Natural killer cell (primary cell): ENCODE measurements at places on chromosomes 7 and 10.

GRCh38 chr10:2529945-2530344 is 537.4 kb upstream of the PFKP start:
- DNase-seq, result no peak

DNA sequence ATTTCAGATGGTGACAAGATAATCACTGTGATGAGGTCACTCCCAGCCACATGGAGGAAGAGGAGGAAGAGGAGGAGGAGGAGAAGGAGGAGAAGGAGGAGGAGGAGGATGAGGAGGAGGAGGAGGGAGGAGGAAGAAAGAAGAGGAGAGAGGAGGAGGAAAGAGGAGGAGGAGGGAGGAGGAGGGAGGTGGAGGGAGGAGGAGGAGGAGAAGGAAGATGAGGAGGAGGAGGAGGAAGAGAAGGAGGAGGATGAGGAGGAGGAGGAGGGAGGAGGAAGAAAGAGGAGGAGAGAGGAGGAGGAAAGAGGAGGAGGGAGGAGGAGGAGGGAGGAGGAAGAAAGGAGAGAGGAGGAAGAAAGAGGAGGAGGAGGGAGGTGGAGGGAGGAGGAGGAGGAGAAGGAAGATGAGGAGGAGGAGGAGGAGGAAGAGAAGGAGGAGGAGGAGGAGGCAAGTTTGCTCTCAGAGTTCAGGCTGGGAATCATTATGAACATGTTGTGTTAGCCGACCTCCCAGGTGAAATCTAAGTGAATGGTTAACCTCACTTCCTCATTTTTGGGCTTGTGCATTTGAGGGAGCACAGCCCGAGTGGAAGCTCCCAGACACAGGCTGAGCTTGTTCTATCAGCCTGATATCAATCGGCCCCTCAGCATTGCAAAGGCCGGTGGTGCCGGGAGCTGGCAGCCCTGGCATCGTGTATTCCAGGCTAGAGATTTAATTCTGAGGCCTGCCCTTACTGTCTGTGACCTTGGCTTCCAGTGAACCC is 236.2 kb upstream of the PITRM1 start:
- DNase-seq, result no peak

GRCh38 chr7:51187941-51188340 is 128.7 kb downstream of the COBL start:
- DNase-seq, result no peak

- DNase-seq, result no peak
These were observed 272.3 kb downstream of the SEMA3D start for GRCh38 chr7:84914598-84914997.

DNA sequence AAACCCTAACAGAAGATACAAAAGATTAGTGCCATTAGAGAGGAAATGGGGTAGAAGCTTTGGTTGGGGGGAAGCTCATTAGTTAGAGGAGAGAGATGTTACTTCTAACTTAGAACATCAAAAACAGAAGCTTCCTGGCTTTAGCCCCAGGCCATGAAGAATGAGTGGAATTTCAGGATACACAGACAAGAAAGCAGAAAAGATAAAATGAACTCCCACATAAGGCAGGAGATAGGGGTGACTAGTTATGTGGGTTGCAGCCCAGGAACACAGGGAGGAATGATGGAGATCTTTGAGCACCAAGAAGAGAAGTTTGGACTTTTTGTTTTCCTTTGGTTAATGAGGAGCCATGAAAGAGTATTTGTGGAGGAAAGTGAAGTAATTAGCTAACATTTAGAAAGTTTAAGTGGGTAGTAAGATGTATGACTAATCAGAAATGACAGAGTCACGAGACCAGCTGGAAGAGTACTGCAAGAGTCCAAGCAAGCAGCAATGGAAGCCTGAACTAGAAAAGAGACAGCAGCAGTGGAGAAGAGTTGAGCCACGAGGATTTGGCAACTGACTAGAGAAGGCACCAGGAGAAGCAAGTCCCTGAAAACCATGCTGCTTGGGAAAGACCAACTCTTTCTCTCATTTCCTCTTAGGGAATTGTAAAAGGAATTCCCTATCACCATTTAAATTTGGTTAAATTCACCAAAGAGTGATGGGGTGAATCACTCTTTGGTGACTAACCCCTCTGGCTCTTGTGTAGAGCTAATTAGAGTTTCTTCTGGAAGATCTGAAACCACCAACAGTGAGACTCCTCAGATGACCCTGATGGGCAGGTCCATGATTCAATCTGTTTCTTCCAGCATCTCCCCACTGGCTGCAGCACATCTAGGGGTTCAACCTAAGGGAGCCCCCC is 131.9 kb downstream of the KCNMA1 start:
- no peak for DNase-seq

DNA sequence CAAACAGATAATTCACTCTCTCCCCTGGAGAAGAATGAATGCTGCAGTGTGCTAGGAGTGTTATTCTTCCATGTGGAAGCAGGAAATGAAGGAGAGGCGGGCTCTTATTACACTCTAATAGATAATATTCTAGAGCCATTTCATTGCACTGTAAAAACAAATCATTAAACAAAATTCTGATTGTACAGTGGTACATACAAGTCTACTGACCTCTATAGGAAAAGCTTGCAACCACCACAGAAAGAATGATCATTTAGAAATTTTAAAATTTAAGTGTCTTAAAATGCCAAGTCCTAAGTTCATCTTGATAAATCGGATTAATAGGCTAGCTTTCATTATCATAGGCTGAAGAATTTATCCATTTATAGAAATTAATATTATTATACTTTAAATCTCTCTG is 960.3 kb upstream of the LRRN3 start:
- DNase-seq, result no peak

DNA sequence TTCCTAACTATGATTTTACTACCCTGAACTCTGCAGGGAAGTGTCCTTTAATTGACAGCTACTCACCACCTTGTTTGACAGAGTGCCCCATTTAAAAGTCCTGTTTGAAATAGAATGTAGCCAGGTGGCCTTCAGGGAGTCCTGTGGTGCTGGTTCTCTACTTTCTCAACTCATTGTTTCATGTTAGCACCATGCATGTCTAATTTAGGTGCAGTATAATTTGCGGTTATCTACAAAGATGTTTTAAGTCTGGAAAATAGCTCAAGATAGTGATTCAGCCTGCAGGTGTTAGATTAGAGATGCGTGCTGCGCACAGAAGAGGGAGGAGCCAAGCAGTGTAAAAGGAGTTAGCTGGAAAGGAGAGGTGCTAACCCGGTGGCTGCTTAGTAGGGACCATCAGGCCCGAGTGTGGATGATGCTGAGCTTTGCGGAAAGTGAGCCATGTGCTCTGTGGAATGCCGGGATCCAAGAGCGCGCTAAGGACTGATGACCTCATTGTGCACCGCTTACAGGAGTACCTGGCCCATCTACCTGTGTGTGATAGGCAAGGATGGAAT is 1.2 kb downstream of the CCM2 start:
- no peak for DNase-seq

- no peak for DNase-seq
These were observed 9.4 kb upstream of the FAM170B start for GRCh38 chr10:49143249-49143648.

DNA sequence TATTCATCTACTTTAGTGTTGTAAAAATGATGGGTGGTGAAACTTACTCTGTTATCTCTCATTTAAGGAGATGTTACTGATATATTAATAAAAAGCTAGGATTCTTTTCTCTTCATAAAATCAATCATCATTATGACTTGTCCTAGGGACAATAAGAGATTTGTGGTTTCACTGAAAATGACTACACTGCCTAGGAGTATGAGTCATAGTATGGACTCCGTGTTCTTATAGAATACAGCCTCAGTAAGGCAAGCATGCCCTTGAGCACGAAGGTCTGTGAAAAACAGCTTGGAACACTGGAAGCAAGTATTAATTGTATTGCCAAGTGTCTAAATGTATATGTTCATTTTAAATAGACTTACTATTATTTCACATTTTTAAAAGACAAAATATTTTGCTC is 749.2 kb upstream of the PCDH15 start:
- DNase-seq, result no peak

GRCh38 chr7:158651968-158652565 is 52.5 kb downstream of the NCAPG2 start:
- no peak for DNase-seq

DNA sequence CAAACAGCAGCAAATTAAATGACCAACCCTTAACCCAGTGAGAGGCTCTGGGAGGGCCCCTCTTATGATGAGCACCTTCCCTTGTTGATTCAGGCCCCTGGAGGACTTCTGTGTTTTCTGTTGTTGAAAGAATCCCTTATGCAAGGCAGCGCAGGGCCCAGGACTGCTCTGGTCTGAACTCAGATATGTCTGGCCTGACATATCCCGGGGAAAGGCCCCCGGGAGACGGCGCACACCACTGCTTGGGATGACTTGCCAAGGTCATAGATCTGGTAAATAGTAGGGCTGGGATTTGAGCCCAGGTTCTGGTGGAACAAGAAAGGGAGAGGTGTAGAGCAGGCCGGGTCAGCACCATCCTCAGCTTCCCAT is 124.0 kb downstream of the AOAH start:
- no peak for DNase-seq

DNA sequence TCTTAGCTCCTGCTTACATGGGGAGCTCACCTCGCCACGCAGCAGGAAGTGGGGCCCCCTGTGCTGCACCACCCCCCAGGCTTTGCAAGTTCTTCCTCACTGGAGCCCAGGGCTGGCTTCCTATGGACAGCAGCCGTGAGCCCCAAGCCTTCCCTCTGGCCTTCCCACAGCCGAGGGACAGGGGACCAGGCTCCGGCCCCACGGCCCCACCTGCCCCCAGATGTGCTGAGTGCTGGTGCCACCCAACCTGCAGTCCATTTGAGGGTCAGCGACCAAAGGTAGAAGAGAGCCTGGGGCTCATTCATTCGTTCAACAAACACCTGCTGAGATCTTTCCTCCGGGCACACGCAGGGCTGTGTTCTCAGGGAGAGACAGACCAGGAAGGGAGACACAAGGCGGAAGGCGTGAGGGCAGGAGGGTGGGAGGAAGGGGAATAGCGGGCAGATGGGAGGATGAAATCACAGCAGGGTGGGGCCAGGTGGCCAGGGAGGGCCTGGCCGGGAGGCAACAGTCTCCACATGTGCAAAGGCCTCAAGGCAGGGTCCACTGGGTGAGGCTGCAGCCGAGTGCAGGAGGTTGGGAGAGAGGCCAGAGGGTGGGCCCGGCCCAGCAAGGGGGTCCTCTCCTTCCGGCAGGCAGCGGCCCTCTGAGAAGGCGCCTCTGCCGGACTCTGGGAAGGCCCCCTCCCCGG is 100.1 kb downstream of the FOXL3 start:
- DNase-seq, result no peak

- DNase-seq, result peak; percentile 40
These were observed 56.3 kb downstream of the CACUL1 start for GRCh38 chr10:118698421-118698820.

DNA sequence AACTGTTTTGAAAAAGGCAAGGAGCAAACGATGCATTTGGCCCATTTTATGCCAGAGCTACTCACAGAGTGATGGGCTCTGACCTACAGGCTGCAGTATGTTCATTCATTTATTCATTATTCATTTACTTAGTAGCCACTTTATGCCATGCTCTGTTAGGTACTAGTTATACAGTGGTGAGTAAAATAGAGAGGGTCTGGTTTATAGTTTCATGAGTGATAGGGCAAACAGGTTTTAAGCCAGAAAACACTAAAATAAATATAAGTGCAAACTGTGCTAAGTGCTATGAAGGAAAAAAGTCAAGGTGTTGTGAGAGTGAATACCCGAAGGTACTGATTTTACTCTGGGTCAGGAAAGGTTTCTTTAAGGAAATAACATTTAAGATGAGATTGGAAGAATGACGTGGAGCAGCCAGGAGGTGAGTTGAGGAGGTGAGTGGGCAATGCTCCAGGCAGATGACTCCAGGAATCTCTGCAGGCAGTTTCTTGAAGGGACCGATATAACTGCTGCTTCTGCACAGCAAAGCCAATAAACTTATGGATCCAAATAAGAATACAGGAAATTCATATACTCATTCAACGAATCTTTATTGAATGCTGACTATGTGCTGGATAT is 56.9 kb upstream of the FAM133B start:
- DNase-seq, result no peak

- peak; percentile 44 for DNase-seq
These were observed 104.6 kb upstream of the TNRC18 start for GRCh38 chr7:5528071-5528814.

- DNase-seq, result no peak
These were observed 47.3 kb downstream of the CREB3L2 start for GRCh38 chr7:137954614-137955013.

GRCh38 chr7:32958046-32959025 is 1.1 kb downstream of the FKBP9 start:
- DNase-seq, result no peak

DNA sequence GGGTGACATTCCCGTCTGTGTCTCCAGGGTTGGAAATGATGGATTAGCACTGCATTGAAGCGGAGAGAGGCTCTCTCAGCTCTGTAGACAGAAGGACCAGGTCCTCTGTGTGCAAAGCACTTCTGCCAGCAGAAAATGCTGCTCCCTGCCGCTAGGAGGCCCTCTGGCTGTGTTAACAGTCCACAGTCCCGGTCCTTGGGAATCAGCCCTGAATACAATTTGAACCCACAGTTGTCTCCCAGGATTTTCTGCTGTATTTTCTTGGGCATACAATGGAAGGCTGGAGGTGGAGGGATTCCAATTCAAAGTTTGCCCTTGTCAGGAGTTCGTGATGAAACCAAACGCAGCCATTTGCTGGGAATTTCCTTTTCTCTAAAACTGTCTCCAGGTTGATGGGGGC is 205.2 kb downstream of the GLRX3 start:
- DNase-seq, result no peak

DNA sequence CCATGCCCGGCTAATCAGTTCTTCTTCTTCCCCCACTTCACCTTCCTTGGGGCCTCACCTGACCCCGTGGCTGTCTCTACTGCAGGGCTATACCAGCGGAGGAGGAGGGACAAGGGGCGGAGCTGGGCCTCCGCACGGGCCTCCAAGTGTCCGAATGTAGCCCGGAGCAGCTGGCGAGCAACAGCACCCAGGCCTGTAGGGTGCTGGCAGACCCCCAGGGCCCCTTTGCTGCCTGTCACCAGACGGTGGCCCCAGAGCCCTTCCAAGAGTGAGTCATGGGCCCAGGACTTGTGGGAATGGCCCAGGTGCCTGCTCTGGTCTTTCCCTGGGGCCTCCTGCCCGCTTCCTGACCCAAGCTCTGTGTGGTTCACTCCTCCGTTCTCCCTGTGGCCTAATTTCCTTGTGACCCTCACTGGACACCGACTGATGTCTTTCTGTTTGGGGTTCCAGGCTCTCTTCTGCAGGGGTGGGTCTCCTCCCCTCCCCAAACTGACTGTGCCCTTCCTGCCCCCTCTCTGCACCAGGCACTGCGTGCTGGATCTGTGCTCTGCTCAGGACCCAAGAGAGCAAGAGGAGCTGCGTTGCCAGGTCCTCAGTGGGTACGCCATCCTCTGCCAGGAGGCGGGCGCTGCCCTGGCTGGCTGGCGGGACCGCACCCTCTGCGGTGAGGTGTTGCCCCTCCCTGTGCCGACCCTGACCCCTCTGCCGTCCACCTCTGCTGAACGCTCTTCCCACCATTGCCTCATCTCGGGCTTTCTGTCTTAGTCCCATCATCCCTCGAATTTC is 35.2 kb downstream of the EPHB4 start:
- no peak for DNase-seq

GRCh38 chr7:95317546-95317945 is 6.8 kb downstream of the PON1 start:
- no peak for DNase-seq
